ENCODE measurements at places on chromosomes 7 and 10.

GRCh38 chr7:108127461-108127860 lies 2.7 kb downstream of the LAMB4 start:
- DNase-seq: no peak

DNA sequence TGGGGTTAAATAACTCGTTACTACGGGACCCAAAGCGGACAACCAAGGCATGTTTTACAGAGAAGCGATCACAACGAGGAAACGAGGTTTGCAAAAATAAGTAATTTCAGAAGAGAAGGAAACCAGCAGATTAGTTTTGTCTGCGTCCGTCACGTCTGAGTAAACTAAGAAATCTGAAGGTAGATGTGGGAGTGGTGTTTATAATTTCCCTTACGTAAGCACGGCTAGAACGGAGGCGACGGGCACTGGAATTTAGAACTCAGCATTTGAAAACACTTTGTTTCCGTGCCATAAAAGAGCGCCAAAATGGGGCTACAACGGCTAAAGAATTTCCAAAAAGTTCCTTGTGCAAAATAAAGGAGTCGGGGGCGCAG lies 718 bp upstream of the UMAD1 start:
- peak; percentile 14 for DNase-seq

GRCh38 chr10:86945361-86946212 lies 11.8 kb downstream of the MMRN2 start:
- DNase-seq: peak; percentile 35

- no peak for DNase-seq
Observed at GRCh38 chr7:66558201-66558641, 70.5 kb upstream of the KCTD7 start.

DNA sequence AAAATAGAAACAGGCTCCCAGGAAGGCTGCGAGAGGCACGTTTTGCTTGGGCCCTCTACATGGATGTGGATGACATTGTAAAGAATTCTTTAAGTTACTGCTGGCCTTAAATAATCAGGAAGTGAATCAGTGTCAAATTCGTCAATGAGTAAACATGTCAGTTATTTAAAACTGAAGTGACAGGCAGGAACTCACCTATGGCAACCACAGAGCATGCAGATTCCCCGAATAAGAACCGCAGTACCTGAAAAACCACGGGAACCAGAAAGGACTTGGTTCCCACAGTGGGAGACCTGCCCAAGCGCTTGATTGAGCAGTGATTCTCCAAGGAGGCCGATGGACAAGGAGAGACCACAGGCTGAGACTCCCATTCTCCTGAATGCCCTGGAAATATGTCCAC lies 351.2 kb upstream of the AKR1E2 start:
- no peak for DNase-seq

All from HEK293T (cell line).